ENCODE measurements at places on chromosomes 12 and 14.

DNA sequence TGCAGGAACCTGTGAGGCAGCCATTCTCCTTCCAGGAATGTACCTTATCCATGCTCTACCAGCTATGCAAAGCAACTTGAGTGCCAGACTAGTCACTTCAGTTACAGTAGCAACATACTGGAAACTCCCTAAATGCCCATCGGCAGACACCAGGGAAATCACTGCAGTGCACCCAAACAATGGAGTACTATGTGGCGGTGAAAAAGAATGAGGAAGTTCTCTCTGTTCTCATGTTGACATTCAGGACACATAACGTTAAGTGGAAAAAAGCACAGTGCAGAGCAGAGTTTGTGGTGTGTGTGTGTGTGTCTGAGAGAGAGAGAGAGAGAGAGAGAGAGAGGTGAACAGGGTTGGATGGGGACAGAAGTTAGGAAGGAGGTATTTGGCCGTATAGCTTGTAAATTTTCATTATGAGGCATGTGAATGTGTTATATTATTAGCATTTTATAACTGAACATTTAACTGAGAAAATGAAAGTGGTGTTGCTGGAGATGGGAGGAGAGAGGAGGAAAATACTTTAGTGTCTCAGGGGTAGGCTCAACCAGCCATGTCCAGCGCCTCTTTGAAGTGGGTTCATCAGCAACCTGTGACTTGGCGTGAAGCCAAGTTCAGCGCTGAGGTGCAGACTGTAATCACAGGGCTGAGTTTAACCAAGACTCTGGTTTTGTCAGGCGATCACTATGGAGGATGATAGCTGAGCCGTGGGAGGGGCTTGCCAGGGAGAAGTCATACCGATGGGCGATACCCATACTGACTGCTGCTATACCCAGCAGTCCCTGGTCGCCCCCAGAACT is 17.3 kb downstream of the TNFAIP2 start:
- DNase-seq, result no peak

DNA sequence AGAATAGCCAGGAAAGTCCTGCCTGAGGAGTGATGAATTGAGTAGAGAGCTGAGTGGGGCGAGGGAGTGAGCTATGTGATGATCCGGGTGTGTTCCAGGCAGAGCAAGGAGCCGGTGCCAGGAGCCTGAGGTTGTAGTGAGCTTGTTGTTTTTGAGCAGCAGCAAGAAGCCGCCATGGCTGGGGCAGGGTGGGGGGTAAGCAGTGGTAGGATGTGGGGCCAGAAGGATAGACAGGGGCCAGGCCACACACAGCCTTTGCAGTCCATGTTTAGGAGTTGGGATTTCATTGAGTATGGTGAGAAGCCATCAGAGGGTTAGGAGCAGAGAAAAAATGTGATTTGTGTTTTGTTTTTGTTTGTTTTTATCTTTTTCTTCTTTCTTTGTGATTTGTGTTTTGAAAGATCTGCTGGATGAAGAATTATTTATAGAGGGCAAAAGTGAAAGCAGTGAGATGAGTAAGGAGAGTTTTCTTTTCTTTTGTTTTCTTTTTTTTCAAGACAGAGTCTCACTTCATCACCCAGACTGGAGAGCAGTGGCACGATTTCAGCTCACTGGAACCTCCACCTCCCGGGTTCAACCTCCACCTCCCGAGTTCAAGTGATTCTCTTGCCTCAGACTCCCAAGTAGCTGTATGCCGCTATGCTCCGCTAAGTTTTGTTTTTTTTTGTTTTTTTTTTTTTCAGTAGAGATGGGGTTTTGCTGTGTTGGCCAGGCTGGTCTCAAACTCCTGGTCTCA is 92.3 kb upstream of the BCAT1 start:
- DNase-seq, result no peak

DNA sequence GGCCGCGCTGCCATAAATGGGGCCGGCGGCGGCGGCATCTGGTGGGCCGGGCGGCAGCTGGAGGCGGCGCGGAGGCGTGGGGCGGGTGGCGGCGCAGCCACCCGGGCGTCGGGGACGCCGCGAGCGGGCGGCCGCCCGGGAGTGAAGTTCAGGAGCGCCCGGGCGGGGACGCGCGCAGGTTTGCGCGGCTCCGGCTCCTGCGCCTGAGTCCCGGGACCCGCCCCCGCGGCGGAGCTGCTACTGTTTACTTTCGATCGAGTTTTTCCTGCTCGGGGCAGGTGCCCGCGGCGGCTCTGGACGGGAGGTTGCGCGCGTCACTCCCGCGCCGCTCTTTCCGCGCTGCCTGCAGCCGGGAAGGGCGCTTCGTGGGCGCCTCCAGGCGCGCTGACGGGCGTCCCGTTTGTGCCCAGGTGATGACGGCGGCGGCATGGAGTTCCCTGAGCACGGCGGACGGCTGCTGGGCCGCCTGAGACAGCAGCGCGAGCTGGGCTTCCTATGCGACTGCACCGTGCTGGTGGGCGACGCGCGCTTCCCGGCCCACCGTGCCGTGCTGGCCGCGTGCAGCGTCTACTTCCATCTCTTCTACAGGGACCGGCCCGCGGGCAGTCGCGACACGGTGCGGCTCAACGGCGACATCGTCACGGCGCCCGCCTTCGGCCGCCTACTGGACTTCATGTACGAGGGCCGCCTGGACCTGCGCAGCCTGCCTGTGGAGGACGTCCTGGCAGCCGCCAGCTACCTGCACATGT is at the start of gene ZBTB42:
ZBTB42 (plus strand) TSS at position 331 of the 749 bp plus-strand sequence; CDS start at position 428, 97 bp downstream.
- peak; percentile 81 for DNase-seq

DNA sequence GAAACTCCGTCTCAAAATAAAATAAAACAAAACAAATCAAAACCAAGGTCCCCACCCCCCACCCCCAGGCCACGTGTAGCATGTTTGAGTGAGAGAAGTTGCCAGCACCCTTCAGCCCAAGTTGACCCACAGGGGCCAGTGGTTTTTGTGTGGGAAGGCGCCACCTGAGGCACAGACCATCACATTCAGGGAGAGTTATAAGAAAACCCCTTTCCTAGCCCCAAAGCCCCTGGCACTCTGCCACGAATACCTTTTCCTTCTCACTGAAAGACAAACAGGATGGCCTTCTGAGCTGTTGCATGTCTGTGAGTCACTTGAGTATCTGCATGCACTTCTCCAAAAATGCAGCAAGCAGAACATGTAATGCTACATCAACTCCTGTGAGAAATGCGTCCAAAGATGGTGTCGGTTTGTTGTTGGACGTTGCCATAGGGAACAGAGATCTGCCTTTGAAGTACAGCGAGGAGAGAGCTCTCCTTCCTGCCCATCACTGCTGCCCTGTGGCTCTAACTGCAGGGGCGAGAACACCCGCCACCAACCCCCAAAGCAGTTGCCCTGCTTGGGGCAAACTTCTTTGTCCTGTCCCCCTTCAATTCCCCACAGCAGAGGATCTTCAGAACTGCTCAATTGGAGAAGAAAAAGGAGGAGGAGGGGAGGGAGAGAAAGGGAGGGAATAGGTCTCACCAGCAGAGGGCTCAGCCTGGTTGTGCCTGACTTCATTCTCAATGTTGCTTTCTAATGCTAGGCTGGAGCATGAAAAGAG is 2.7 kb upstream of the TRAF3 start:
- DNase-seq, result peak; percentile 72

- no peak for DNase-seq
Observed at GRCh38 chr12:19498099-19498498, 58.8 kb downstream of the AEBP2 start.

DNA sequence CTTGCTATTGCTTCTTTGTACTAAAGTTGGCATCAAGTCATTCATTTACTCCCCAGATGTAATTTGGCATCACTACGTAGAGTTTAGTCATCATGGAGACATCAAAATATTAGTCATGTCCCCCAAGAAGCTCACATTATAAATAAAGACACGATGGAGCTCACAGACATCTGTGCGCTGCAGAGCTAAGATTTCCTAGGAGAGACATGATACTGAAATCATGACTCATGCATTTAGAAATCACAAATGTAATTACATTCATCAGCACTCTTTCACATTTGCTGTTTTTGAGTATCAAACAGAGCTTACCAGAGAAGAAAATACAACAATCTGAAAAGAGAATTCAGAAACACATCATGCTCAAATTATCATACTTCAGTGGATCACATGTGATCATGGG is 169.8 kb downstream of the LRIG3 start:
- no peak for DNase-seq
